ENCODE measurements at places on chromosomes 7 and 10. TPM values are rescaled to one million over a fixed set of nuclear protein-coding genes. Genes with fewer than 3 reads are reported as not detected.

UCN3 gene
- not detected for total RNA-seq

GRCh38 chr10:62669341-62669740 lies 135.2 kb upstream of the ADO start:
- no peak for DNase-seq

PLEKHS1 gene
- total RNA-seq: 0.22 TPM

DNA sequence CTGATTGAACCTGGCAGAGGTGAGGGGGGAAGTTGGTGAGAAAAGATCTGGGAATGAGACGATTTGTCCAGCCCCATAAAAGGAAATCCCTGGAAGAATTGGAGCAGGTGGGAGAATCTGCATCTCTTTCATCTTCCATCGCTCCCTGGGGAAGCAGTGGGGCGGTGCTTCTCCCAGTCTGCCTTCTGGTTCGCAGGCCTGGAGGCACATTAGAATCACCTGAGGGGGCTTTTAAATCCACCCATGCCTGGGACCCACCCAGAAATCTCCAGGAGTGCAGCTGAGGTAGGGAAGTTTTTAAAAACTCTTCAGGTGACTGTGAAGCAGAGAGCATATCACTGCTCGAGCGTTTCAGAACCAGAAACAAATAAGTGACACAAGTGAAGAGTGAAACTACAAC lies 26.7 kb upstream of the SYPL1 start:
- no peak for DNase-seq

GRCh38 chr10:113921561-113922370 lies 67.3 kb downstream of the NHLRC2 start:
- DNase-seq: no peak

DNA sequence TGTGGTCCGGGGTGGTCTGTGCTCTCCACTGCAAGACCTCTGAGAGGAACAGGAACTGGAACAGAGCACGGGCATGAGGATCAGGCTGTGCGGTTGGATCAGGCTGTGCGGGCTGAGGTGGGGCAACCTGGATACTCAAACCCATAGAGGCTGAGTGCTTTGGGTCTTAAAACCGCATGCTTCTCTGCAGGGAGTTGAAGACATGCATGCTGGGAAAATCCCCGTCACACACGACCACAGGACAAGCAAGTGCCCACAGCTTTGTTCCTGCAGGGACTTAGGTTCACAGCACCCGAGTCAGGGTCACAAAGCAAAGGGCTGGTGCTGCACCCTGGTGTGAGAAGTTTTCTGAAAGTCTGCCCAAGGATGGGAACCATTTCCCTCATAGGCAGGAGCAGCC lies 221.2 kb downstream of the ZMYND11 start:
- no peak for DNase-seq

DNA sequence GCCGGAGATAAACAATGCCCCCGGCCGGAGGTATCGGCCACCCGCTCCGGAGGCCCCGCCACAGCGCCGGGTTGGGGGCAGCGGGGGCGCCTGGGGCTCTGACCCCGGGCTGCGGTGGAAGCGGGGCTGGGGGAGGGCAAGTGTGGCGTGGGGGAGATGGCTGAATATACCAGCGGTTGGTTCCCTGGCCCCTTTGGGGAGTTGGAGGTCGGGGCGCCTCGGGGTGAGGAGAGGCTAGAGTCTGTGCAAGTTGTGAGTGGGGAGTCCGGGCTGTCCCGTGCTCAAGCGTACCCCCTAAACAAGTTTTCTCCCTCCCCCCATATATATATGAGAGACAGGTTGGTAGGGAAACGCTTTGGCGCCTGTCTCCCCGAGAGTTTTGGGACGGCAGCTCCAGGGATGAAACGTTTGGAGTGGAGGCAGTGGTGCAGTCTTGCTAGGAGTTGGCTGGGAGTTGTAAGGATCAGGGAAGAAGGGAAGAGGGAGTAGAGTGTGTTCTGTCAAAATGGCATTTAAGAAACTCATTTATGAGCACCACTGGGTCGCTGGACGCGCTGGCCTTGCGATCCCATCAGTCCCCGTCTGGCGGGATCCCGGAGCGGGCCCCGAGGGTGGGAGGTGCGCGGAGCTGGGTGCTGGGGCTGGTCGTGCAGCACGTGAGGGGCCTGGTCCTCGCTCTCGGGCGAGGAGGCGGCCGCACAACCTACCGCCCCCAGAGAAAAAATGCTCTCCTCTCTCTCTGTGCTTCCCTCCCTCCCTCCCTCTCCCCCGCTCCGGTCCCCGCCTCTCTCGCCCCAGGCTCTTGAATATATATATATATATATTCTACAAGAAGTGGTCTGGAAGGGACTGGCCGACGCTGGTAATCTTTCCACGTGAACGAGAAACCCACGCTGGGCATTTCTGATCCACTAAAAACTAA lies 1.1 kb downstream of the TET1 start:
- DNase-seq: no peak

All from sciatic nerve (tissue), 2 donors.